ENCODE measurements at places on chromosomes 4 and X.

DNA sequence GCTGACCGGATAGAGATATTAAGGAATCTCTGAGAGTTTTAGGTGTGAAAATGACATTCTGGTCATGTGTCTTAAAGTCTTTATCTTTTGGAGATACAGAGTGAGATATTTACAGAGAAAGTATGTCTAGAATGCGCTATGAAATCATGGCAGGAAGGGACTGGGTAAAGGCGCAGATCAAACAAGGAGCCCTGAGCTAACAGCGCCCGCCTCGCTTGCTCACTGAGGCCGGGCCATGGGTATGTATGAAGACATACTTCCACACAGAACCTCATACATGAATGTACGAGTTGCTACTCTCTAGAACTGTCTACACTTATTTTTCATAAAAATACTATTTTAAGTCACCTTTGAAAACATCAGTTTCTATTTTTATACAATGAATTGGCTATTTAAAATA lies 20.0 kb downstream of the FAM53A start:
- peaks cover 9% of the 10 kb centered on the region for H3K4me1 ChIP-seq
- no peaks in the 10 kb centered on the region for H3K27me3 ChIP-seq
- no peak overlapping the region for H3K27ac ChIP-seq
- no peak for DNase-seq

DNA sequence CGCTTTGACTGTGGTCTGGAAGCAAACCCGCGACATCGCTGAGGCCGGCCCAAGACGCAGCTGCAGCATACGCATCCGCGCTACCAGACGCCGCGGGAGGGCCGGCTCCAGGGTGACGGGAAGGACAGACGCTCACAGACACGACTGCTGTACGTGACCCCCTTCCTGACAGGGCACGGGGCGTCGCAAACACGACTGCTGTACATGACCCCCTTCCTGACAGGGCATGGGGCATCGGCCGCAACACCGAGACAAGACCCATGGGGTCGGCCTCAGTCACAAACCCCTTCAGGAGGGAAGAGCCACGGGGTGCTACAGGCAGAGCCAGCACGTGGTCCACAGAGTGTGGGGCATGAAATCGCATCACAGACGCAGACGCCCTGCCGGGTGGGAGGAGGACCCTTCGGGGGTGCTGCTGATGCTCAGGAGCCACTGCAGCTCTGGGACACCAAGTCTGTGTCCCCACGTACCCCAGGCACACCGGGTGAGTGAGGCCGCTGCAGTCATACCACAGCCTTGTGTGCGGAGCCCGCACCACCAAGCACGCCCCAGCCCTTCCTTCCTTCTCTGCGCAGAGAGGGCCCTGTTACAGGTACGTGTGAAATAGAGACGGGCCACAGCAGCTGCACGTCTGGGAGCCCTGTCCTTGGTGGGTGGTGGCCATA lies 38.7 kb upstream of the CPLX1 start:
- no peak for DNase-seq
- H3K4me1 ChIP-seq: no peaks in the 10 kb centered on the region
- H3K27me3 ChIP-seq: no peaks in the 10 kb centered on the region
- H3K27ac ChIP-seq: no peak overlapping the region
- H3K36me3 ChIP-seq: peaks cover 23% of the 10 kb centered on the region
- no peak overlapping the region for H3K4me3 ChIP-seq

DNA sequence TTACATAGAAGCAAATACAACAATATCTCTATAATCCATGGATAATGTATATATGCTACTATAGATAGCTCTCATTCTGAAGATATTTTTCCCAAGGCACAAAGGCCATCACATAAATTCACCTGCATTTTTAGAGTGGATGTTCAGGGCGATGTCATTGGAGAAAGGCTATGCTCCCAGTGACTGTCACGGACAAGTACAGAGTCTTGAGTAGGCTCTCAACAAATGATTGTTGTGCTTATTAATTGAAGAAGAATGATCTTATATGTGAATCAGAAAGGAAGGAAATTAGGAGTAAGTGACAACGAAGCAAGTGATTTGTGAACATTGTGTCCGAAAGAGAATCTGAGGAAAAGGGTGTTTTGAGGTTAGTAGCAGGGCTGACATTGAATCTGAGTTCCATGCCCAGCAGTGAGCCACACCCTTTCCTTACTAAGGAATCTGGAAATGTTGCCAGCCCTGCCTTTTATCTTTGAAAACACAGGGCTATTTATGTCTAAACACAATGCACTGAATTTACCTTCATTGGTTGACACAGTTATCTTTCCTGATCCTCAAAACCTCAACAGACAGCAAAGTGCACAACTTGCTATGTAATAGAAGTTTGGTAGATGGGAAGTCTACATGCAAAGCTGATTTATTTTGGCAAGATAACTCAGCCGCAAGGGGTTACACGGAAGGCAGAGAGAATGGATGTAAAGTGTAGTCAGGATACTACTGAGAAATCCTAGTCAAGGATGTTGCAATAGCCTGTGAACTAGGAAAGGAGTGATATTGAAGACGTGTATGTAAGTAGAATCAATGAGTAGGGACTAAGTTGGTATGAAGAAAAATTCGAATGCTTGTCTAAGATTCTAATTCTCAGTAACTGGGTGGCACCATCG lies 50.4 kb downstream of the SORBS2 start:
- no peak for DNase-seq
- no peaks in the 10 kb centered on the region for H3K27me3 ChIP-seq
- H3K27ac ChIP-seq: no peak overlapping the region
- H3K4me1 ChIP-seq: peaks cover 11% of the 10 kb centered on the region
- no peak overlapping the region for H3K4me3 ChIP-seq
- no peaks in the 10 kb centered on the region for H3K36me3 ChIP-seq

DNA sequence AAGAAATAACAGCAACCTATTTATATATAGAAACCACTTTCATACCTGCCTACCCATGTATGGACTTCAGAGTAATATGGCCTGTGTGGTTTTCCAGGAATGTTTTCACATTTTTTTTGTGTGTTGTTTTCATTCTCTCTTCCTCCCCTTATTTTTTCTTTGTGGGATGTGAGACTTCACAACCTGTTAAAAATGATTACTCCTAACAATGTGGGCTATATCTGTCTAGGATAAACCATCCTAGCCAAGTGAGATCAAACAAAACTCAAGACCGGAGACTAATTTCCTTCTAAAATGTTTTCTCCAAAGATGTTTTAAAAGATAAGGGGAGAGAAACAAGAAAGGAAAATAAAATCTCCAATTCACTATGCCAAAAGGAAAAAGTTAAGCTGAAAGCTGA lies 106.1 kb upstream of the DIPK2B start:
- DNase-seq: no peak
- H3K27me3 ChIP-seq: no peaks in the 10 kb centered on the region
- no peak overlapping the region for H3K4me3 ChIP-seq
- H3K36me3 ChIP-seq: 0 out of 2 replicates have a peak, but pooled peaks cover 5% of the 10 kb centered on the region
- no peaks in the 10 kb centered on the region for H3K4me1 ChIP-seq
